ENCODE measurements at places on chromosomes 7 and 10.

DNA sequence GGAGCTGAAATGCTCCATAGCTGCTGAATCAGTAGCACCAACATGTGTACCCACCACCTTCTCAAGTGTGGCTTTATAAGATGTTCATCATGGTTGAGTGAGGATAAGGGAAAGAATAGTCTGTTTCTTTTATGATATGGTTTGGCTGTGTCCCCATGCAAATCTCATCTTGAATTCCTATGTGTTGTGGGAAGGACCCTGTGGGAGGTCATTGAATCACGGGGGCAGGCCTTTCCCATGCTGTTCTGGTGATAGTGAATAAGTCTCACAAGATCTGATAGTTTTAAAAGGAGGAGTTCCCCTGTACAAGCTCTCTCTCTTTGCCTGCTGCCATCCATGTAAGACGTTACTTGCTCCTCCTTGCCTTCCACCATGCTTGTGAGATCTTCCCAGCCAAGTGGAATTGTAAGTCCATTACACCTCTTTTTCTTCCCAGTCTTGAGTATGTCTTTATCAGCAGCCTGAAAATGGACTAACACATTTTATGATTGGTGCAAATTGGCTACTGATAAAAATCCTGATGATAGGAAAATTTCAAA lies 799.9 kb downstream of the TNS3 start:
- DNase-seq: no peak

DNA sequence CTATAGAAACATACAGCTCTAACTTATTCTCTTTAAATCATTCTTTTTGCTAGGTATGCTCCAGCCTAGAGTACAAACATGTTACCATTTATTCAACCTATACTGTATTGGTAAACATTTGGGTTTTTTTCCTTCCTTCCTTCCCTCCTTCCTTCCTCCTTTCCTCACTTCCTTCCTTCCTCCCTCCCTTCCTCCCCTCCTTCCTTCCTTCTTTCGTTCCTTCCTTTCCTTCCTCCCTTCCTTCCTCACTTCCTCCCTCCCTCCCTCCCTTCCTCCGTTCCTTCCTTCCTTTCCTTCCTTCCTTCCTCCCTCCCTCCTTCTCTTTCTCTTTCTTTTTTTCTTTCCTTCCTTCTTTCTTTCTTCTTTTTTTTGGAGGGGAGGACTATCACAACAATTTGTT lies 286.7 kb upstream of the PRKCQ start:
- no peak for DNase-seq

- DNase-seq: no peak
These were observed 49.6 kb upstream of the FZD8 start for GRCh38 chr10:35691522-35692236.

DNA sequence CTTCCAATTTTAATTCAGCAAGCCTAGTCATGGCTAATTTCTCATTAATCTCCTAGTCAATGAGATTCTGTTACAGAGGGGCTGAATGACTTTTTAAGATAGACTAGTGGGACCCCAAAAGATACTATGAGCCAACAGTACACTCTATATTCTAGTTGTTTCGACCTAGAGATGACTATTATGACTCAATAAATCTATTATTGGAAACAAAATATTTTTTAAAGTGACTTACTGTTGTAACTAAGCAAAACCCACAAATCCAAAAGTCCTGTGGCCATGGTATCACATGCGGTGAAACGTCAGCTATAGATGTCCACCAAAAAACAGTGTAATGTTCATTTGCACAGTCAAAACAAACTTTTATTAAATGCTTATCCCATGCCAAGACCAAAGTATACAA lies 95.3 kb upstream of the ADO start:
- DNase-seq: no peak

GRCh38 chr10:30591249-30591670 lies 38.3 kb downstream of the LYZL2 start:
- peak; percentile 9 for DNase-seq

GRCh38 chr10:75815066-75815465 lies 383.6 kb downstream of the LRMDA start:
- no peak for DNase-seq

All from activated CD4-positive, CD25-positive, alpha-beta regulatory T cell (primary cell).